T-cell (primary cell): ENCODE measurements at places on chromosomes 13 and 19.

DNA sequence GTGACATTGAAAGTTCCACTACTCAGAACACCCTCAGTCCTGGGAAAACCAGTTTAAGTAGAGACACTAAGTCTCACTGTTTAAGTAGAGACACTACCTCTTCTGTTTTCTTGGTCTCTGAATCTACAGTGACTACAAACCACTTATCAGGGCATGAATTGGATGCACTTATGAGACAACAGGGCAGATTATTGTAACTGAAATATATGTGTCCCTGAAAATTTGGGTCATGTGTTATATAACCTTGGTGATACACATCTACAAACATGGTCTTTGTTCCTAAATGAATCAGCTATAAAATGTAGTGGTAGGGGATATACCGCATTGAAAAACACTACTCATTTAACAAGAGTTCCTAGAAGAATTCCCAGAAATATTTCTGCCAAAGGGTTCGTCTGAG, 55.7 kb downstream of the SERP2 start:
- no peak for DNase-seq

GRCh38 chr19:408902-409515, at the start of gene C2CD4C:
Gene C2CD4C (minus strand): TSS chr19:409147. CDS start chr19:408361, 786 bp downstream.
- DNase-seq: no peak

- no peak for DNase-seq
Observed at GRCh38 chr19:12967907-12968306, 1.5 kb upstream of the DAND5 start.

- no peak for DNase-seq
Observed at GRCh38 chr13:98581971-98582702, 5.2 kb upstream of the STK24 start.

DNA sequence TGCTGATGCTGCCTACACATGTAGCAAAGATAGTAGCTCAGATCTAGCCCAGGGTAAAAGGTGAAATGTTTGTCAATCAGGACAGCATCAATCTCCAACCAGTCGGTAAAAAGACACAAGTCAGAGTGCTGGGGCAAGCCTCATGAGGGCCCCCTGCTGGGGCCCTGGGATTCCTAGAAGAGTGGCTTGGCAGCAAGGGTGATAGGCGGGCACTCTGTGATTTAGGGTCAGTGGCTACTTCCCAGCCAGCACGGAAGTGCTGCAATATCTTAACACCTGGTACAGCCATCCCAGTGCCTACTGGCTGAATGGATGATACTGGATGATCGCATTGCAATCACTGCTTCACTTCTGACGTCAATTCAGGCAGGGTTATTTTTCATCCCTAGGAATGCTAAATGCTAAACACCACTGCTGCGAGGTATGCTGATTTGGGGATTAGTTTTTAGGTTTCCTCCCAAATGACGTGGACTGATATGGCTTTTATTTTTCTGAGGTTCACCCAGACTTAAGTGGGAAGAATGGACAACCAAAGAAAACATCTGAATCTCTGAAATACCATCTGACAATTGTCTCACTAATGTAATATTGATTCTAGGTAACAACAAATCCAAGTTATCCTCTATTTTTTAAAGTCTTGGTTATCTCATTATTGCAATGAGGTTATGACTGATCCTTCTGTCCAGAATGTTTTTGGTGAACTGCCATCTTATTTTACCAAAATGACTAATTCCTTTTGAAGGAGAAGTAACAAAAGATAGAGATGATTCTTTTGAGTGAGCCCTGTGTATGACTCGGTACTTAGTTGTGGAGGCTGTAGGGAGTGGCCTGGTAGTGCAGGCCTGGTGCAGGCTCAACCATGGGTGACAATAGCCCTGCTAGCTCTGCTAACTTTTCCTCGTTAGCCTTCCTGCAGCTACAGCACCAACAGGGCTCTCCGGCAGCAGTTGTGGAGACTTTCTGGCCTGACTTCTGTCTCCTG, 432.5 kb downstream of the FGF9 start:
- DNase-seq: no peak

- no peak for DNase-seq
Observed at GRCh38 chr13:103078158-103078557, 11.9 kb upstream of the SLC10A2 start.
